ENCODE measurements at places on chromosomes 2 and 18.

- no peak for DNase-seq
Observed at GRCh38 chr18:313931-314330, 46.1 kb upstream of the THOC1 start.

DNA sequence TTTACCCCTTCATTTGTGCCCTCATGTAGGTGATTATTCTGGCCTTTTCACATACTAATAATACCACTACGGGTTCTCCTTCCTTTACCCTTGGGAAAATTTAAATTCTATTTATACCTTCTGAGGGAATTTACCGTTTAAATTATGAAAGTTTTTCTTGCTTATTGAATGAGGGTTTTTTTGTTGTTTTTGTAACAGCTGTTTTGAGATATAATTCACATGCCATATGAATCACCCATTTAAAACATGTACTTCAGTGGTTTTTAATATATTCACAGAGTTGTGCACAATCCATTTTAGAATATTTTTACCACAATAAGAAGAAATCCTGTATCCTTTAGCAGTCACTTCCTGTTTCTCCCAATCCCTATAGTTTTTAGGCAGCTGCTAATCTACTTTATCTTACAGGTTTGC is 54.7 kb downstream of the EML4 start:
- DNase-seq, result no peak

DNA sequence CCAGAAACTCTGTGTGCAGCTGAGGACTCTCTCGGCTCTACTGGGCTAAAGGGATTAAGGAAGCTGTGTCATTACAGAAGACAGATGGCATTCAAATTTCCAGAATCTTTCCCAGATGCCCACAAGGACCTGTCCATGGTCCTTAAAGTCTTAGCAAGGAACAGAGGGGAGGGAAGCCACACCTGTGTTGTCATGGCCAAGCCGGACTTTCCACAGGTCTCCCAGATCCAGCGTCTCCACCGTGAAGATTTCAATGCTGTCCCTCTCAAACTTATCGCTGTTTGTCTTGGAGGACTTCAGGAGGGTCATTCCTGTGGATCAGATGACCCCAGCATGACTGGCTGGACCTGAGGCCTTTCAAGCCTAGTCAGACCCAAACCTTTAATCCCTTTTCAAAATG is 114.5 kb downstream of the LOXHD1 start:
- DNase-seq, result no peak

GRCh38 chr2:186543561-186544131 is 46.2 kb upstream of the ITGAV start:
- DNase-seq, result no peak

DNA sequence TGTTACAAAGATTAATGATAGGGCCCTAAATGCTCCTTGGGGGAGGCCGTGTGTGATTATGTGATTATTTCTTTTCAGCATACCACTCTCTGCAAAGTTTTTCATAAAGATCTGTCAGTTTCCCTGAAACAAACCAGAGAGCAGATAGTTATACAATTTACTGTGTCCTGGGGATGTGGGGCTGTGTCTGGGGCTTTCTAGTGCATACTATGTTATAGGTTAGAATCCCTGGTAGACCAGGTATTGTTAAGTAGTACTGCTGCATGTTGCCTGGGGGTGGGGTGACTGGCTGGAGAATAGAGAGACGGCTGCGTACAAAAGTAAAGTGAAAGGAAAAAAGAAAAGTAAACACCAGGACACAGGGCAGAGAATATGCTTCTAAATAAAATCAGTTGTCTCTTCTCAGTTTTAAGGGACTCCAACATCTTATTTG is 3.3 kb upstream of the CCBE1 start:
- DNase-seq, result no peak

DNA sequence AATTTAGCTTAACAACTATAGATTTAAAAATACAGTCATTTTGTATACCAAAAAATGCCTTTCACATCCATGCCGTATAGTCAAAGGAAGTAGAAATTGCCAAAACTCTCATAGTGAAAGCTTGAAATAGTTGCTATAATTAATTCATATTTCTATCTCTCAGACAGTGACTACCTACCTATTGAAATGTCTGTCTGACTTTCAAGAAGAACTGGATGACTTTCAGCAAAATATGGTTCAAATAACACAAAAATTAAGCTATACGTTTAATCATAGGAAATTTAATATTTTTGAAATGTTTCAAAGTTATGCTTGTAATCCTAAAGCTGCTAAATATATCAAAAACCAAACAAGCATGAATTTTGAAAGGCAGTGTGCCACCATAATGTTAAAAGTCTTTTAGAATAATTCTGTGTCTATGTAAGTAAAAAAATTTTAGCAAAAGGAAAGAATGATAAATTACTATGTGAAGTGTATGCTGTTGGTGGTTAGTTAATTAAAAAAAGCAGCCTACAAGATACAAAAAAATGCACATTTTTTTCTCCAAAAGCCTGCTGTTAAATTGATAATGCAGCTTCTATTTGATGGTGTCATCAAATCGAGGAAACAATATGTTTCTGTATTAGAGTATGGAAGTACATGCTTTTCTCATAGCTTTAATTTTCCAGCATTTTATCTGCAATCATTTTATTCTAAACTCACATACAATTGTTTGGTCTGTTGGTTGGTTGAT is 57.7 kb upstream of the ST6GAL2 start:
- no peak for DNase-seq

DNA sequence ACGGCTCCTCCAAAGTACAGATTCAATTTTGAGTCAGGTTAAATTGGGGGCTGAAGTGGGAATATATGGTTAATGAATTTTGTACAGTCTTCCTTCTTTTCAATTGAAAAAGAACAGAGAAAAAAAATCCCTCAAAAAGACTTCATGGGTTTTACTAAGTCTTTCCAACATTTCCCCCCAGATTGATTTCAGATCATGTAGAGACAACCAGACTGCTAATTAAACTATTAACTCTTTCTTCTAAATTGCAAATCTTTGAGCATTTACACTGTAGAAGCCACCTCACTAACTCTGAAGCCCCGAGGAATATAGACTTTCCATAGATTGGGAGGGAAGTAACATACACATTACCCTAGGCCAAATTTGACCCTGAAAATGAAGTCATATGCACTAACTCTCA is 771.0 kb downstream of the NRXN1 start:
- DNase-seq, result no peak

- peak; percentile 18 for DNase-seq
Observed at GRCh38 chr2:151827564-151828142, 568 bp downstream of the ARL5A start.

GRCh38 chr18:63192126-63192884 is 127.3 kb downstream of the BCL2 start:
- DNase-seq, result no peak

- no peak for DNase-seq
Observed at GRCh38 chr18:11802586-11802985, 48.6 kb upstream of the CHMP1B start.

- DNase-seq, result no peak
Observed at GRCh38 chr2:181877181-181877664, 14.3 kb upstream of the ITPRID2 start.

DNA sequence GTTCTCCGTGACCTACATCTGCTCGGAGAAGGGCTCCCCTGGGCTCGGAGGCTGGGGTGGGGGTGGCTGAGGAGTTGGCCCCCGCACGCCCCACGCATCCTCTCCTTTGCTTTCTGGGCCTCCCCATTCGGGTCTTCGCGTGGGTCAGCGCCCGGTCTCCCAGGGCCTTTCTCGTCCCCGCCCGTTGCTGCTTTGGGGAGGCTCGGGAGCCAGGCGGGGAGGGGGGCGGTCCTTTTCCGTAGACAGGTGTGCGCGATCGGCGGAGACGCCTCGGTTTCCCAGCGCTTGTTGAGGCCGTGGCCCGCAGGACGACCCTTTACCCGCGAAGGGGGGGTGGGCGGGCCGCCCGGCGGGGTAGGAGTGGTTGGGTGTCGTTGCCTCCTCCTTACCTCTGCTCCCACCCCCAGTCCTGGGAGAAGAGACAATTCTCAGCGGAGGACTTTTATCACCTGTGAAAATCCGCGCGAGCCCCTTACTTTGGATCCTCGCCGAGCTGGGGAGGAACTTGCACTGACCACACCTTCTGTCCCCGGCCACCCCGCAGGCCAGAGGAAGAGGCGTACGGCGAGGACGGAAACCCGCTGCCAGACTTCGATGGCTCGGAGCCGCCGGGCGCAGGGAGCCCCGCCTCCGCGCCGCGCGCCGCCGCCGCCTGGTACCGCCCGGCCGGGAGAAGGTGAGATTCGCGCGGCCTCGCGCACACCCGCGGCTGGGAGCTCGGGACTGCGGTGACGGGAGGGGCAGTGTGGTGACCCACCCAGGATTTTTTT is 2.6 kb downstream of the ADCYAP1 start:
- peak; percentile 62 for DNase-seq

DNA sequence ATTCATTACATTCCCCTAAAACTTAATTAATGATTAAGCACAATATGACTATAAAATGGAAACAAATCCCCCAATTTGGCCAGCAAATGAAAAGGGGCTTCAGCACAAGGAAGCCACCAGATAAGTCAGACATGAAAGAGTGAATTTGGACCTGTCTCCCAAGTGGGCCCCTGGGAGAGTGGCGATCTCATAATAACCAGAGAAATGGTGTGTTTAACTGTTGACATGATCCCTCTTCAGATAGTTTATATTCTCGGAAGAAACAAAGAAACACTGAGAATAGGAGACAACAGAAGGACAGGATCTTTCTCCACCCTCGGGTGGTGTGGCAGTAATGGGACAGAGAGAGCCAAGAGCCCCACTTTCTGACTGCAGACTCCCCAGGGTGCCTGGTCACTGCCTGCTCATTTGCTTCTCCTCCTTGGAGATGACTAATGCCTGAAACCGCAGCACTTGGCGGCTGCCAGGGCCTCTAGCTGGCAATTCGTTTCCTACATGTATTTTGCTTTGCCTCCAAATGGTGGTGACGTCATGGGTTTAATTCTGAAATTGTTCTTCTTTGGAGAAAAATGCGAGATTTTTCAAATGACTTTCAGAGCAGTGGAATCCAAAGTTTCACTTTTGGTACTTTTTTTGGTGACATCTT is 46.4 kb upstream of the SPP2 start:
- no peak for DNase-seq

DNA sequence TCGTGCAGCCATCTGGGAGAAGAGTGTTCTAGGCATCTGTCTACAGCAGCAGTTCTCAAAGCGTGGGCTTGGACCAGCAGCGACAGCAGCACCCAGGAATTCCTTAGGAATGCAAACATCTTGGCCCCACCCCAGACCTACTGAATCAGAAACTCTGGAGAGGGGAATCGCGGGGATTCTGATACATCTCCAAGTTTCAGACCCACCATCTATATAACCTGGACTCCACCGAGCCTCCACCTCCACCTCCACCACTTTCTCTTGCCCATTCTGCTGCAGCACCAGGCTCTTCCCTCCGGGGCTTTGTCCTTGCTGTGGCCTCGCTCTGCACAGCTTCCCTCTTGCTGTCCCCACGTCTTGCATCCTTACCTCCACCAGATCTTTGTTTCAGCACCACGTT is 256.4 kb downstream of the BCL2 start:
- DNase-seq, result no peak

DNA sequence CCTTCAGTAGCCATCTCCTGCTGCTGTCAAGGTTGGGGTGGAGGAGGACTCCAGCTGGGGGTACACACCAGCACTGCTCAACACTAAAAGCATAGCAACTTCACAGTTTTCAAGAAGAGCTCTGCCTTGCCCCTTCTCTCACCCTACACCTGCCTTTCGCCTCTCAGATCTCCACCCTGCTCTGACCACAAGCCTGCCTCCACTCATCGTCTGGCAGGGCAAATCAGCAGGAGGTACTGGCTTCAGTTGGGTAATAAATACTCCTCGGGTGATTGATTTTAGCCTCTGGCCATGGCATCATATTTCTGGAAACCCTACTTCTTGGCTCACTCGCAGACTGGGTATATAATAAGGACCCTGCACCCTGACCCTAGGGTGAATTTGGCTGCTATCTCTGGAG is 3.1 kb upstream of the PRKAG3 start:
- DNase-seq, result no peak

DNA sequence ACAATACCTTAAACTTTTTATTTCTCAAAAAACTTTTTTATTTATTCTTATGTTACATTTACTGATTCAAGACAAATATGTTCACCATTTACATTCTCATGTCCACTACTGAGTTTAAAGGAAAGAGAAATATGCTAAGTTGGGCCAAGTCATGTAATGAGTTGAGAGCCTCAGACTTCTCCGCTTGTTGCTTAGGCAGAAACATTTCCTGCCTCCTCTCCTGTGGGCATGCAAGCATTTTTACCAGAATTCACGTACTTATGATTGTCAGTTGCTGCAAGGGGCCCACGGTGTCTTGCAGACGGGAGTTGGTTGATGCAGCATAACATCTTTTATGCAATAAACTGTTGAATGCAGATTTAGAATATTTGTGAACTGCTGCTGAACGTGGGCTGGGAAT is 51.8 kb downstream of the MYO1B start:
- DNase-seq, result no peak

- peak; percentile 17 for DNase-seq
Observed at GRCh38 chr2:133138693-133139092, 429.6 kb downstream of the NCKAP5 start.

DNA sequence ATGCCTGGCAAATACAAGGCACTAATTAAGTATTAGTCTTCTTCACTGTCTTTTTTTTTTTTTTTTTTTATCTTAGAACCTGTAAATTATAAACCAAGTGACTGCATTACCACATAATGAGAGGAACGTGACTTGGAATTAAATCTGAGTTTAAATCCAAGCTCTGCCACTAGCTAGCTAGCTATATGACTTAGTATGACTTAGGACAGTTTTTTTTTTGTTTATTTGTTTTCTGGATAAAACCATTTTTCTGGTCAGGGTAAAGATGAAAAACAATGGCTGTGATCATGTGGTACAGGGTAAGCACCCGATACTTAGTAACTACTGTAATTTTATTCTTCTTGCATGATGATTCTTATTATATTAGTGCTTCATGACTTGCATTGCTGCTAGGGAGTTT is 191.8 kb upstream of the LRRTM1 start:
- DNase-seq, result no peak

GRCh38 chr2:175152242-175152641 is 15.8 kb downstream of the ATF2 start:
- no peak for DNase-seq

- no peak for DNase-seq
Observed at GRCh38 chr2:72130659-72131360, 16.9 kb downstream of the CYP26B1 start.

- no peak for DNase-seq
Observed at GRCh38 chr2:821546-821945, 129.1 kb upstream of the SNTG2 start.

- no peak for DNase-seq
Observed at GRCh38 chr2:145156199-145156598, 636.3 kb upstream of the ZEB2 start.

GRCh38 chr2:72794572-72794971 is 31.3 kb downstream of the EXOC6B start:
- no peak for DNase-seq
